Osteocyte (in vitro differentiated cells): ENCODE measurements at places on chromosomes 7 and 10. TPM values are rescaled to one million over a fixed set of nuclear protein-coding genes. Genes with fewer than 3 reads are reported as not detected.

GRCh38 chr7:100965723-100966541, 3.4 kb upstream of the MUC12 start:
- H3K27me3 ChIP-seq, result peaks cover 53% of the 10 kb centered on the region
- H3K36me3 ChIP-seq, result no peaks in the 10 kb centered on the region
- no peak overlapping the region for H3K4me3 ChIP-seq
- peaks cover 12% of the 10 kb centered on the region for H3K4me1 ChIP-seq

DNA sequence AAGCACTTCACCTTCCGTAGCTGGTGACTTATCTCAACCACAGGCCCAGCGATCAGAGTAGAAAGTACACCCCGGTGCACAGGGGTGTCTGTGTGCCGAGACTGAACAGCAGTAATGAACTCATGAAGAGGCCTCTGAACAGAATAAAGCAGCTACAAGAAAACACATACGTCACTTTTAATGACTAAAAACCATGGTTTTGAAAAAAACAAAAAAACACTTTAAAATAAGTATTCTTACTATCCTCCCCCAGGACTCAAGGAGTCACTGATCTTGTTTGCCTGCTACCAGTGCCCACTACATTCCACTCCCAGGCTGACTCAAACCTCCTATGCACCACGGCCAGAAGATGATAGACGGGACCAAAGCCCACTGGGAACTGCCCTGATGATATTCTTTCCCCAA, 53.8 kb downstream of the NCAPG2 start:
- H3K4me3 ChIP-seq, result no peak overlapping the region
- H3K36me3 ChIP-seq, result peaks cover 5% of the 10 kb centered on the region

Gene VAX1
- 3.2 and 4.0 TPM in 2 replicates for total RNA-seq

Gene PKD2L1
- total RNA-seq, result not detected in 2 replicates

- peaks cover 44% of the 10 kb centered on the region for H3K36me3 ChIP-seq
- no peak for DNase-seq
- peak overlapping the region; percentile 59 for H3K27ac ChIP-seq
- H3K27me3 ChIP-seq, result no peaks in the 10 kb centered on the region
These were observed 361.5 kb downstream of the FRMD4A start for GRCh38 chr10:13969118-13969791.

- no peak overlapping the region for H3K4me3 ChIP-seq
- H3K36me3 ChIP-seq, result no peaks in the 10 kb centered on the region
- peaks cover 11% of the 10 kb centered on the region for H3K27me3 ChIP-seq
These were observed 398.5 kb downstream of the REEP3 start for GRCh38 chr10:63919575-63920279.

Gene NXPH1
- total RNA-seq, result not detected in 2 replicates

Gene ANKRD61
- total RNA-seq, result not detected in 2 replicates

Gene SFRP5
- total RNA-seq, result not detected in 2 replicates

- peaks cover 8% of the 10 kb centered on the region for H3K36me3 ChIP-seq
- H3K27me3 ChIP-seq, result no peaks in the 10 kb centered on the region
- peak overlapping the region; percentile 98 for H3K27ac ChIP-seq
- H3K4me1 ChIP-seq, result peaks cover 92% of the 10 kb centered on the region
- DNase-seq, result no peak
These were observed 156.4 kb upstream of the KLF14 start for GRCh38 chr7:130890176-130891020.

Gene GIMAP4
- not detected in 2 replicates for total RNA-seq

Gene ATP6V1F
- 161 and 162 TPM in 2 replicates for total RNA-seq

Gene PANK1
- total RNA-seq, result 6.6 and 7.4 TPM in 2 replicates
